ENCODE measurements at places on chromosomes 4 and X.

GRCh38 chr4:143858456-143858855 is 46.9 kb downstream of the GYPE start:
- no peak for DNase-seq

DNA sequence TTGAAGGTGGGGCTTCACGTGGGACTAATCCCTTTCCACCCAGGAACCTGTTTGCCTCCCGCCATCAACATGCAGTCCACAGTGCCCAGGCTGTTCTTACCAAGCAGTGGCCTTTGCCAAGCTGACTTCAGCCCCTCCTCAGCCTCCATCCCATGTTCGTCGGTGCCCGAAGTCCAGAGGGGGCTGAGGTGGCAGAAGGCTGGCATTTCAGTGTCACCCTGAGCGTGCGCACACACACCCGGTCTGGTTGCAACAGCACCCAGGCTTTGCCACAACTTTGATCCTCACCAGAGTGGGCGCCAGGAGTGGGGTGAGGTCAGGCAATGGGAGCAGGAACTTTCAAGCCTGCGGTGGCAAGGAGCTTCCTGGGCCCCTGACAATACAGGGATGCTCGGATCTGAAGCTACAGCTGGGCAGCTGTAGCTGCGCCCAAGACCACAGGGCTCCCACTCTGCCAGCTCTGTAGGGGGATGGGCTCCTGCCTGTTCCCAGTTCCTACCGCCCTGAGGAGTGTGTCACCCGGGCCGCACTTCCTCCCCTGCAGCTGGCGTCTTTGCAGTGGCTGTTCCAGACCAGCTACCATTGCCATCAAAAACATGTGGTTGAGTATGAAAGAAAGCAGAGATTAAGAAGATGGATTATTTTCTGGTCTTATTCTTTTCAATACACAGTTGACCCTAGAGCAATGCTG is 428.0 kb downstream of the EPHA5 start:
- DNase-seq: no peak

DNA sequence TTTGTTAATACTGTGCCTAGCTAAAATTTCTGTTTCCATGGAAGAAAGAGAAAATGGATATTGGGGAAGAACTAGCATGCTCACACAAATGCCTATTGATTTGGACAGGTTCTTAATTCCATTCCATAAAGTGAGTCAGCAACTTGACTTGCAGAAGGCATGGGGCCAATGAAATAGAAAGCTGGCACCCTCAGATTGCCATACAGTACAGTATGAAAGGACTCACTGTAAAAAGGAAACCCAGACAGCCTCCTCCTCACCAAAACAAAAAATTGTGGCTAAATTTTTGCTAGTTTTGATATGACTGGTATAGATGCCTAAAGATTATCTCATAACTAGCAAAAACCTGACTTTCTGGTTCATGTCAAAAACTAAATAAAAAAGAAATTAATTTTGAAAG is 11.2 kb upstream of the TAB3 start:
- no peak for DNase-seq

DNA sequence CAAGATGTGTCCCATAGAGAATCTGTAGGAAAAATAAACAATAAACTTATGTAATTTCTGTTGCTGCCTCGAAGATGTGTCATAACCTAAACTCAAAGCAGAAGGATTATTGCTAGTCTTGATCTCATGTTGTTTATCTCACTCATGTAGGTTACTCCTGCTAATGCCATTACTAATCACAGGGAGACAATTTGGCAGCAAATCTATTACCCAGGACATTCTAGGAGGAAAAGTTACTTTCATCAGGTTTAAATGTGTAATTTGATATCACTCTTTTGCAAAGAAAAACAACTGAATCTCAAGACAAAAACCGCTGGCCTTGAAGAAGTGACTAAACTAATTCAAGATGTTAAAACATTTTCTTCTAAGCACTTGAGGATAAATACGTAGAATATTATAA is 34.0 kb downstream of the LDOC1 start:
- no peak for DNase-seq

- no peak for DNase-seq
These were observed 325.6 kb upstream of the BOD1L1 start for GRCh38 chr4:13953083-13953482.

- DNase-seq: no peak
These were observed 114.3 kb downstream of the CENPC start for GRCh38 chr4:67430989-67431388.

- no peak for DNase-seq
These were observed 14.8 kb downstream of the MSX1 start for GRCh38 chr4:4874254-4874653.

DNA sequence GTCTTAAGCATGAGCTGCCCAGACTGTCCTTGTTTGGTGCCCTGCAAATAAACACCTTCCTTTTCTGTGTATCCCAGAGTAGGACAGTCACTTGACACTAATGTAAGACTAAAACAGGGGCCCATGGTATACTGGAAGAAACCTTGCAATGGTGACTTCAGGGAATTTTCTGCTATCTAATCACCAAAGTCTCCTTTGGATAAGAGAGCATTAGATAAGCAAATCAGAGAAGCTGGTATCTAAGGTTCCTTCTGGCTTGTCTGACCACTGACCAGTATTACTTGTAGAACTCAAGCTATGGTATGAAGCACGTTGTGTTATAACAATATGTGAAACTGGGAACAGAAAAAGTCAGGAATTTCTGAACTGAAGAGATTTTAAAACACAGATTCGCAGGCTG is 173.9 kb downstream of the COL25A1 start:
- DNase-seq: no peak

GRCh38 chrX:9337046-9337445 is 127.8 kb upstream of the TBL1X start:
- no peak for DNase-seq

DNA sequence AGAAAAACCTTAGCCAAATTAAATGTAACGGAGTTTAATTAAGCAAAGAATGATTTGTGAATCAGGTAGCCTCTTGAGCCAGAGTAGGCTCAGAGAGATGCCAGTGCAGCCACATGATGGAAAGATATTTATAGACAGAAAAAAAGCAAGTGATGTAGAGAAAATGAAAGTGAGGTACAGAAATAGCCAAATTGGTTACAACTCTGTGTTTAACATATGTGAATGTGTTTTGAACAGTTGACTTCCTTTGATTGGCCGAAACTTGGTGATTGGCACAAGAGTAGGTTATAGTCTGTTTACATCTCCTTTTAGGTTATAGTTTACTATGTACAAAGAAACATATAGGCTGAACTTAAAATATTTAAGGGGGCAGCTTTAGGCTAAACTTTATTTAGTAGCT is 459.9 kb upstream of the BOD1L1 start:
- DNase-seq: no peak

DNA sequence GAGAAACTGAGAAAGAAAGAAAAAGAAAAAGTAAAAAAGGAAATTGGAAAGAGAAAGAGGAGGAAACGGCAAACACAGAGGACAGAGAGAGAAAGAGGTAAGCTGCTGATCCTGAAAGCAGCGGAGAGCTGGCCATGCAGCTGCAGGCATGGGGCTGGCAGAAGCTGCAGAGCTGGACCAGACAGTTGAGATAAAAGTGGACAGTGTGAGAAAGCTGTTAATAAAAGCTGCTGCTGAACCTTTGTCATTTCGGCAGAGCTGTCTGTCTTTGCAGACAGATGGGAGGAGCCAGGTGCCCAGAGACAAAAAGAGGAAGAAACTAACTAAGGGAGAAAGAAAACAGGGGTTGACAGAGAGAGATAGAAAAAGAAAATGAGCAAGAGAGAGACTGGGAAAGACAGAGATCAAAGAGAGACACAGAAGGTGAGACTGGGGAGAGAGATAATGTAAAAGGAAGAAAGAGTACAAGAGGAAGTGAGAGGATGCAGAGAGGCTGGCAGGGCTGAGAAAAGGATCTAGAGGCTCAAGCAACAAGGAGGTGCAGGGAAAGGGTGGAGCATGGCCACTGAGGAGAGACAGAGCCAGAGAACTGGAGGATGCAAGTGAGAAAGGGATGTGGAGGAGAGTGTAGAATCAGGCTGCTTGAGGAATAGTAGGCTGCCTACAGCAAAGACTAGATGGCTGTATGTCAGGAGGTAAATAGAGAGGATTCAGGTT is 376.8 kb upstream of the FGF16 start:
- no peak for DNase-seq

DNA sequence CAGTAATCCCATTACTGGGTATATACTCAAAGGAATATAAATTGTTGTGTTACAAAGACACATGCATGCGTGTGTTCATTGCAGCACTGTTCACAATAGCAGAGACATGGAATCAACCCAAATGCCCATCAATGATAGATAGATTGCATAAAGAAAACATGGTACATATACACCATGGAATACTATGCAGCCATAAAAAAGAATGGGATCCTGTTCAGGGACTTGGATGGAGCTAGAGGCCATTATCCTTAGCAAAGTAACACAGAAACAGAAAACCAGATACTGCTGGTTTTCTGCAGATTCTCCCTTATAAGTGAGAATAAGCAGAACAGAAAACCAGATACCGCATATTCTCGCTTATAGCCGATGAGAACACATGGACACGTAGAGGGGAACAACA is 43.5 kb downstream of the FAM193A start:
- DNase-seq: no peak

DNA sequence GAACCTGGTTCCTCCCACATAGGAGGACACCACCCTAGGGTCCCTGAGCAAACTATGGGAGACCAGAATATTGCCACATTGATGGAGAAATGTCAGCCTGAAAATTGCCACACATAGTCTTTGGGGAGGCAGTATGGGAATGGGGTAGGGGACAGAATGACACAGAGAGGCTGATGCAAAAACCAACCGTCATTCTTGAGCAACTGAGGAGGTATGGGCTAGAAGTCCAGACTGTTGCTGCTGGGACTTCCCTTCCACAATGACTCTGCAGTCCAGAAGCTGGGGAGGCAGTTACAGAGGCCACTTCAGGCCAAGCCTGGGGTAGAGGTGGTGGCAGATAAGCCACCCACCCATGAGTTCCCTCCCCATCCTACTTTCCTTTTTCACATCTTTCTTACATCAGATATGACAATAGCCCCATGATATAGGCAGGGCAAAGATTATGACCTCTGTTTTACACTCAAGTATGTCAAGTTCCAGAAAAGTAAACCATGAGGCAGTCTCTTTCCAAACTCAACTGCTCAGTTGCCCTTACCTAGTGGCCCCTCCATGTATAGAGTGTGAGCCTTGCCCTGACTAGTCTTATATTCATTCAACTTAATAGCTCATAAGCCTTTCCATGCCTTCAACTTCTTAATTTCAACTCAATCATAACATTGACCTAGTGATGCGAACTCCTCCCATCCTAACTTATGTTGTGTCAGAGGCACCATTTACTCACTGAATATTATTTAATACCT is 41.7 kb downstream of the VSIG4 start:
- no peak for DNase-seq

GRCh38 chrX:43899878-43900815 is 17.9 kb upstream of the MAOB start:
- DNase-seq: no peak

DNA sequence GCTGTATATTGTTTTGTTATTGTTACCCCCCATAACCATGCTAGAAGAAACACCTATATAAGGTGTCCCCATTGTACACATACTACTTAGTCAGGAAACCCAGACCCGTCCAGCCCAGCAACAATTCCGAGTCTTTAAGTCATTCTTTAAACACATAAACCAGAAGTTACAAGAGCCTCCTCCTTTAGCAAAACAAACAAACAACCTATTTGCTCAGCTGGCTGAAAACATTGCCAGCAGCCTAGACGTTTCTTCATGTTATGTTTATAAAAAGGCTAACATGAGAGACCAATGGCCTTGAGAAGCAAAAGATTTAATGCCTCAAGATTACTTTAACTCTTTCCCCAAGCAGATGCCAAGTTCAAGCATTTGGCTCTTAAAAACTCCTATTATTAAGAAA is 1.4 kb downstream of the ACOX3 start:
- DNase-seq: no peak

DNA sequence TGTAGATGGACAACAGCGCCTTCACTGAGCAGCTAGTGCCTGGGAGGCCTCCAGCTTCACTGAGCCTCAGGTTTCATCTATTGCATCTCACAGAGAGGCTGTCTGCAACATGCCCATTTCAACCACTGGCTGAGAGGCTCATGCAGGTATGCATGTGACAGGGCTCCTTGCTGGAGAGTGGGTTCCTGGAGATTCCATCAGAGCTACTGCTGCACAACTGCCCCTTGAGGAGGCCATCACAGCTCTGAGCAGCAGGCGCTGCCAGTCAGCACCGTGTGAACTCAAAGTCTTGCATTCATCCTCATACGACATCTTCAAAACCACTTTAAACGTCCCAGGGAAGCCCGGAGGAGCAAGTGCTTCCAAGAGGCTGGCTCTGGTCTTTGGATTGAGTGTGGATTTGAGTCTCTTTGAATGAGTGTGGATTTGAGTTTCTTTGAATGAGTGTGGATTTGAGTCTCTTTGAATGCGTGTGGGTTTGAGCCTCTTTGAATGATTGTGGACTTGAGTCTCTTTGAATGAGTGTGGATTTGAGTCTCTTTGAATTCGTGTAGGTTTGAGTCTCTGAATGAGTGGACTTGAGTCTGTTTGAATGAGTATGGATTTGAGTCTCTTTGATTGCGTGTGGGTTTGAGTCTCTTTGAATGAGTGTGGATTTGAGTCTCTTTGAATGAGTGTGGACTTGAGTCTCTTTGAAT is 8.7 kb downstream of the P2RY8 start:
- no peak for DNase-seq

DNA sequence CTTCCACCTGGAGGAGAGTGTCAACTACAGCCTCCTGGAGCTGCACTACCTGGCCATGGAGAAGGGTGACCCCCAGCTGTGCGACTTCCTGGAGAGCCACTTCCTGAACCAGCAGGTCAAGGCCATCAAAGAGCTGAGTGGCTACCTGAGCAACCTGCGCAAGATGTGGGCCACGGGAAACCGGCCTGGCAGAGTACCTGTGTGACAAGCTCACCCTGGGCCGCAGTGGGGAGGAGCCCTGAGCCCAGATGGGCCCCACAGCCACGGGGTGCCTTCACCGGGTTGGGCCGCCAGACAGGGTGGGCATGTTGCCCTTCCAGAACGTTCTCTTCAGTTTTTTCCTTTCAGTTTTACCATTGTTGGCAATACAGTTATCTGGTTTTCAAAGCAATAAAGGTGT is 15.2 kb upstream of the FAM47A start:
- DNase-seq: no peak

DNA sequence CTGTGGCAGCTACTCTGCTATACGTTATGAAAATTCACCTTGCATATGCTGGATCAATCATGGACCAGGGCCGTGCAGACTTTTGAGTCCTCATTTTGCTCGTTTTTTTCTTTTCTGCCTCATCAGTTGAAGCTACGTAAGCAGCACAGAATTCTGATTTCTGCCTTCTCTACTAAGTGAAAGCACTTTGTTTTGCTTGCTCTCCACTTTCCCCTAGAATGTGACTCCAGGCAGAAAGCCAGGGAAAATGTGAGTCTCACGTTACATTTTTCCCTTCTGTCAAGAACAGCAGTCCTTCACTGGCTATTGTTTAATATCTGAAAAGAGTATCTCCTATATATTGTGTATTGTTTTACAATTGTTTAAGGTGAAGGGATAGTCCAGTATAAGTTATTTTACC is 1840.1 kb downstream of the PCDH7 start:
- no peak for DNase-seq

DNA sequence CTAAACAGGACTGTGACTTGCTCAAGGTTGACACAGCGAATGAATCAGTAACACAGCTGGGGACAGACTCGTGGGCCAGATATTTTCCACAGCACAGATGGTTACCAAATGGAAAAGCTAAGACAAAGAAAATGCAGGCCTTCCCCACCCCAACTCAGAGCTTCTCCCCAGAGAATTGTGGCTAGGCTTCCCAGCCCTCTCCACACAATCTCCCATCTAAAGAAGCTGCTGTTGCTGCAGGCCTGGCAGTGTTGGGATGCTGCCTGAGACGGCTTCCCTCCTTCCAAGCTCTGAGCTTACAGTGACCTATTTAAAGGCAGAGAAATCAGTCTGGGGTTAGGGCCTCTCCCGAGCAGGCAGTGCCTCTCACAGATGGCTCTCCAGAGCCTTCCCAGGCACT is 46.5 kb upstream of the PGRMC1 start:
- DNase-seq: no peak

All from stimulated activated CD8-positive, alpha-beta memory T cell treated with anti-CD3 and anti-CD28 coated beads, Interleukin-7, amount 100 ng/mL, for 4 hours (primary cell).